Activated CD8-positive, alpha-beta memory T cell treated with anti-CD3 and anti-CD28 coated beads for 1 hour (primary cell): ENCODE measurements at places on chromosomes 7 and 10.

DNA sequence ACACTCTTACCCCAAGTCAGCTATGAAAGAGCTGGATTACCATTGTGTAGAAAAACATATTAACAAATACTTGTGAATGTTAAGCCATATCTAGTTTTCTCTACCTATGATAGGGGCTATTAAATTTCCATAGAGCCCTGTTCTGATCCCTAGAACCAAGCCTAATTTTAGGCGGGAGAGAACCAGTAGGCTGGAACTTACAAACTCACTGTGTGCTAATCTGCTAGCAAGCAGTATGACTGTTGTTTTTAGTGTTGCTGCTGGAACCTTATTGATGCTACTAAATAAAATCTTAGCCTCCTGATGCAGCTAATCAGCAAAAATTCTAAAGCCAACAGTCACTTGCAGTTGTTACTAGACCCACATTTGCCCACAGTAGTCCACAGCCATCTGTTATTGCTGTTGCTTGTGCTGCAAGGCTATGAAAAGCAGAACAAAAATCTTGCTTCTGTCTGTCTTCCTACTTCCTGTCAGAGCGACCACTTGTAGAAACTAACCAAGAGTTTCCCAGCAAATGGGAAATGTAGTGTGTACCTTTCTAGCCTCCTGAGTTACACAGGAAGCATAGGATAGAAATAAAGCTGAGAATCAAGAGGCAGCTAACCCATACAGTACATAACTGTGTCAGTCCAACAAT, 368.4 kb downstream of the ARL4A start:
- DNase-seq = no peak

- DNase-seq = no peak
These were observed 811.5 kb downstream of the LRMDA start for GRCh38 chr10:76242956-76243355.

GRCh38 chr10:131758062-131758938, 142.5 kb upstream of the PPP2R2D start:
- no peak for DNase-seq

GRCh38 chr10:34728361-34728760, 86.7 kb downstream of the PARD3 start:
- no peak for DNase-seq

DNA sequence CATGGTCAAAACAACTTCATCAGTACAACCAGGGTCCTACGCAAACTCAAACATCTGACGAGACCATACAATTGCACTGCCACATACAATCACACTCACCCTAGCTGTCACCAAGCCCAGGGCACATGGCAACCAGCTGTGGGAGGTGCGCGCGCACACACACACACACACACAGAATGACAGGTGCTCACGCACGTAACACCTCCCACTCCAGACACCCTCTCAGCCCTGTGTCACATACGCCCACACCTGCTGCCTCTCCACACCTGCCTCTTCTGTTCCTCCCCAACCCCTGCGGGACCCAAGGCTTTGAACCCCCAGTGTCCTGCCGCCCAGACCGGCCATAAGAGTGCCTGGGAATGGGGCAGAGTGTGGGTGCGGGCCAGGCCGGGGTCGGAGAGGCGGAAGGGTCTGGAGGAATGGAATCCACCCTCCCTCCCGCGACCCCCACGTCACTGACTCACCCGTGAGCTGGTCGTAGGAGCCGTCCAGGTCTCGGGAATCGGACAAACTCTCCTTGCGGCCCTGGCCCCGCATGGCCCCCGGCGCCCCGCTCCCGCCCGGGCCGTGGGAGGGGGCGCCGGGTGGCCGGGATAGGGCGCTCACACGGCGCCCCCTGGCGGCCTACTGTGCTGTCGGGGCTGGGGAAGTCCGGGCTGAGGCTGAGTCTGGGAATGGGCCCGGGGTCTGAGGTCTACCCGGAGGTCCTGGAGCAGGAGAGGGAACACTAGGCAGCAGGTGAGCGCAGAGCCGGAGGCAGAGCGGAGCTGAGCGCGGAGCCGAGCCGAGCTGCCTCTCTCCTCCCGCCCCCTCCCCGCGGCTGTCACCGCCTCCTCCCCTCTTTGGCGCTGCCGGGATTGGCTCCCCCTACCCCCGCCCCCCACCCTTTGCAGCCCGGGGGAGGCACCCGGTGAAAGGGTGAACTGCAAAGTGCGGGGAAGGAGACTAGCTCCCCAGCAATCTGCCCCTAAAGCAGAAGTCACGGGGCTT, at the start of gene KCNIP2:
Gene KCNIP2 (minus strand): TSS at position 769 of the 990 bp plus-strand sequence. CDS start 232 bp downstream, at position 537.
- no peak for DNase-seq

- DNase-seq = no peak
These were observed 20.8 kb upstream of the HYAL4 start for GRCh38 chr7:123823898-123824753.

DNA sequence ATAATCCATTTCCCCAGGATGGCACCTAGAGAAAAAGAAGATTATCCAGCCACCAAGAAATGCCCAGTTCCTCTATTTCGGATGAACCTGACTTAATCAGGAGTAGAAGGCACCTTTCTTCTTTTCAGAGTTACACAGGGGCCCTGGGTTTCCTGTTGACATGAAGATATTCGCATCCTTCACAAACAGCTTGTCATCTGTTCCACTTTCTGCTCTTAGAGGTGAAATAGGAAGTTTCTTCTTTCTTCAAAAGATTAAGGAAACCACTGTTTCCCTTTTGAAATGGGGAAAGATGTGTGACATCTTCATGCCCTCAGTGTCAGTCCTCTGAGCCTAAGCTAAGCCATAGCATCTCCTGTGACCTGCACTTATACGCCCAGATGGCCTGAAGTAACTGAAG, 39.1 kb upstream of the RAB18 start:
- no peak for DNase-seq

- DNase-seq = no peak
These were observed 74.8 kb downstream of the HIPK2 start for GRCh38 chr7:139702811-139703486.

GRCh38 chr7:2541291-2542010, 13.9 kb downstream of the BRAT1 start:
- DNase-seq = no peak

DNA sequence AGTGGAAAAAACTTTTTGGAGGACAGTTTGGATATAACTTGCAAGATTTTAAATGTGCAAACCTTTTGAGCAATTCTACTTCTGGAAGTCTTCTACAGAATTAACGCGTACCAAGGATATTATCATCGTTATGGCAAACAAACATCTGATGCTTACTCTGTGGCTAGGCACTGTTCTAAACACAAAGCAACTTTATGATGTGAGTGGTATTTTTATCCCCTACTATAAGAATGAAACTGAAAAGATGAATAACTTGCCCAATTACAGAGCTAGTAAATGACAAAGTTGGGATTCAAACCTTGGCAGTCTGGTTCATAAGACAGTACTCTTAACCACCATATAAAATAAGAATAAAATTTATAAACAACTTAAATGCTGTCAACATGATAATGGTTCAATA, 15.8 kb downstream of the ASZ1 start:
- no peak for DNase-seq

GRCh38 chr7:92333866-92334265, 88.1 kb downstream of the ANKIB1 start:
- no peak for DNase-seq

DNA sequence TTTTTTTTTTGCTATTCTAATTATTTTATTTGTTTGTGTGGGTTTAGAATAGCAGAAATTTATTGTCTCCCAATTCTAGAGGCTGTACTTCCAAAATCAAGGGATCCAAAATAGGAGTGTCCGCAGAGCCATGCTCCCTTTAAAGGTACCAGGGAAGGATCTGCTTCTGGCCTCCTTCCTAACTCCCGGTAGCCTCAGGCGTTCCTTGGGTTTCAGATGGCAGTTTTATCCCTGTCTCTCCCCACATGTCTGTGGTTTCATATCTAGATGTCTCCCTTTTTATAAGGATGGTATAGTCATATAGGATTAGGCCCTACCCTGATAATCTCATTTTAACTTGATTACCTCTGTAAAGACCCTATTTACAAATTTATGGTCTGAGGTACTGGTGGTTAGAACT, 48.4 kb downstream of the BMPR1A start:
- DNase-seq = no peak

DNA sequence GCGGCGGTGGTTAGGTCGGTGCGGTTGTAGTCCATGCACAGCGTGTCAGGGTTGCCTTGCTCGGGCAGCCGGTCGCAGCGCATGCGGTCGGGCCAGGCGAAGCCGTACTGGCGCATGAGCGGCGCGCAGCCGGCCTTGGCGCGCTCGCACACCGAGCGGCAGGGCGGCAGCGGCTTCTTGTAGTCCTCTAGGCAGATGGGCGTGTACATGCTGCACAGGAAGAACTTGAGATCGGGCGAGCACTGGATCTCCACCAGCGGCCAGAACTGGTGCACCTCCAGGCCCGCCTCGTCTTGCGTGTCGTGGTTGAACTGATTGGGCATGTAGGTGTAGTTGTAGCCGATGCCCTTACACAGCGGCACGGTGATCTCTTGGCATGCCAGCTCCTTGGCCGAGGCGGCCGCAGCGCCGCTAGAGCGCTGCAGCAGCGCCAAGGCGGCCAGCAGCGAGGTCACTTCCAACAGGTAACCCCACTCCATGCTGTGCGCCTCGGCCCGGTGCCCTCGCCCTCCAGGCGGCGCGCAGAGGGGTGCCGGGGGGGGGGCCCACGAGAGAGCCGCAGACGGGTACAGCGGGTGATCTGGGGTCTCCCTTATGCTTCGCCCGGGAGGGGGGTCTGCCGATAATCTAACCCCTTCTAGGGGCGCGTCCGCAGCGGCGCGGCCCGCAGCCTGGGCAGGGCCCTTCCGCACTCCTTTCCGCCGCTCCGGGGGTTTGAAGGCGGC, 983 bp downstream of the FZD8 start:
- DNase-seq = no peak

- DNase-seq = no peak
These were observed 936.6 kb downstream of the NRG3 start for GRCh38 chr10:82811621-82812020.

- DNase-seq = no peak
These were observed 201.9 kb downstream of the INHBA start for GRCh38 chr7:41501006-41501405.

DNA sequence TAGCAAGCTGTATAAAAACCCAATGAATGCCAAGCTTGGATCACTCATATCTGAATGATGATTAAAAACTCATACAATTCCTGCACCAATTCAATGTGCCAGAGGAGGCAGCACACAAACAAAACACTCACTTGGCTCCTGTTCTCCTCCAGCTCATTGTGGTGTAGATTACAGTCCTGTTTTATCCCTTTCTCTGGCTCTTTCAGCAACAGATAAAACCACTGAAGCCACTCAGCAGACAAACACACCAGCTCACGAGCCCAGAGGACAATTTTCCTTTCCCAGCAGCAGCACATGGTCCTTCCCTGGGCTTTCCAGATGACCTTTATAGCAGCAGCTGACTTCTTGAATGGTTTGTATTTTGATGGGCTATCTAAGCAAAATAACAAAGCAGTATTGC, 107.3 kb upstream of the STARD3NL start:
- DNase-seq = no peak

- no peak for DNase-seq
These were observed 42.3 kb downstream of the PPP1R17 start for GRCh38 chr7:31729195-31729804.

DNA sequence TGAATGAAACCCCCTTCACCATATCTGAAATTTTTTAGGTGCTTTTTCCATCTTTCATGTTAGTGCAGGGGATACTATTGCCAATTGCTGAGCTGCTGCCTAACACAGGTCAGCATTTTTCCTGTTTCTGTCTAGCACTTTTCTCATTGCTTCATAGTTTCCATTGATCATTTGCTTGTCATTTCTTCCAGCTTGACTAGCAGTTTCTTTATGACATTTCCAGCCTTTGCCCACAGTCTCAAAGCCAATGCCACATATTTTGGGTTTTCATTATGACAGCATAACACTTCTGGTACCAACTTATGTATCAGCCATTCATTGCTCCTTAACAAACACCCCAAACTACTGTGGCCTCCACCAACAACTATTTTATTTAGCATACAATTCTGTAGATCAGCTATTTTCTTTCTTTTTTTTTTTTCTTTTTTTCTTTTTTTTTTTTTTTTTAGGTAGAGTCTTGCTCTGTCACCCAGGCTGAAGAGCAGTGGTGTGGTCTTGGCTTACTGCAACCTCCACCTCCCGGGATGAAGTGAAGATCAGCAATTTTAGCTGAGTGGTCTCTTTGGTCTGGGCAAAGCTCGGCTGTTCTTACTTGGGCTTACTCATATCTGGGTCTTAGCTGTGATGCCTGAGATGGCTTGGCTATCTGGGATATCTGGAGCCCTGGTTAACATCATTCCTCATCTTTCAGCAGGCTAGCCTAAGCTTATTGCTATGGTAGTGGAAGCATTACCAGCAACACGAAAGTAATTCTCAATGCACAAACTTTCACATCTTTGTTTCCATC, 102.3 kb downstream of the EPC1 start:
- DNase-seq = no peak

GRCh38 chr7:156274557-156274956, 366.0 kb upstream of the RNF32 start:
- no peak for DNase-seq

DNA sequence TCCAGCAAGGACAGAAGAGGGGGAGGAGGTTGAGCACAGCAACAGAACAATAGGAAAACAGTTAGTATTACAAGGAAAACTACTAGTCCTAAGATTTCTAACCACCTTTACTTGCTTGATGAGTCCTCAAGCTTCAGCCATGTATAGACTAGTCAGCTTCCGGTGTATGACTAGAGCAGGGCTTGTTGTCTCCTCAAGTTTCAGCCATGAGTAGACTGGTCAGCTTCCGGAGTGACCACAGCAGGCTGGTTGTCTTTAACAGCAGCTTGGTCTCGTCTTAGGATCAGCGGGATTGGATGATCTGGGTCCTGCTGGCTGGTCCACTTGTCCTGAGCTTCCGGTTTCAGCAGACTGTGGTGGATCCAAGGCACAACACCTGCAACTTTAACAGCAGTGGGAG, 10.6 kb upstream of the ZNF239 start:
- no peak for DNase-seq

GRCh38 chr10:119536508-119537025, 6.0 kb downstream of the RGS10 start:
- no peak for DNase-seq

GRCh38 chr7:155169498-155170065, 99.5 kb downstream of the HTR5A start:
- DNase-seq = no peak

- DNase-seq = no peak
These were observed 491.9 kb upstream of the PFKP start for GRCh38 chr10:2575460-2575859.

DNA sequence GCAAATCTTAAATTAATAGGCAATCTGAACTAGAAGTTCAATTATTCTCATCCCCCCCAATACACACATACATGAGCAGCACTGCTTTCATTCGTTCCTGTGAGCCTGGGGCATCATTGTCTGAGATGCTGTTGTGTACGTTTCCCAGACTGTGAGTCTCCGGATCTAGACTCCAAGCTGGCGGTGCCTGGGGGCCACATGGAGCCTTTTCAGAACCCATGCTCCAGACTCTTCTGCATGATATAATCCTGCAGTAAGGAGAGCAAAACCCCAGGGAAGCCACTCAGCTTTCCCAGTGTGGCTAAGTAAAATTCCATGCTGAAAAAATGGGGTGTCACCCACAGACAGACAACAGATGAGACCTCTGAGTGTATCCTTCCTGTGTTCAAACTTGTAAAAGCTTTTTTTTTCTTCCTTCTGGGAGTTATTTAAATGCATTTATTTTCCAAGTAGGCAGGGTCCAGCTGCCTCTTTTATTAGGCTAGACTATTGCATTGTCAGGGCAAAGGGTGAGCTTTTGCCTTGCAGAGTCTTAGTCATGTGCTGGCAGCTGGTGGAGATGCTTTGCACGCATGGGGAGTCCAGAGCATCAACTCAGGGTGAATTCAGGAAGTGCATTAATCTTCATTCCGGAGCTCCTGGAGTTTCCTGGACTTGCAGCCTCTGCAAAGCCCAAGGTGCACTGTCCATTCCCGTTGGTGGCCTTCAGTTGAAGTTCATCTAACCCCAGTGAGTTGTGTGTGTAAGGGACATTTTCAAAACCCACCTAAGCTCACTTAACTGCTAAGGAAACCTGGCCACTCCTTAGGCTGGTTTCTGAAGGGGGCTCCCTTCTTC, 185.7 kb upstream of the ADO start:
- DNase-seq = no peak
